ENCODE measurements at places on chromosomes 2 and 18.
A peak's percentile ranks its signal among the peaks of the same experiment; 100 is the strongest.

DNA sequence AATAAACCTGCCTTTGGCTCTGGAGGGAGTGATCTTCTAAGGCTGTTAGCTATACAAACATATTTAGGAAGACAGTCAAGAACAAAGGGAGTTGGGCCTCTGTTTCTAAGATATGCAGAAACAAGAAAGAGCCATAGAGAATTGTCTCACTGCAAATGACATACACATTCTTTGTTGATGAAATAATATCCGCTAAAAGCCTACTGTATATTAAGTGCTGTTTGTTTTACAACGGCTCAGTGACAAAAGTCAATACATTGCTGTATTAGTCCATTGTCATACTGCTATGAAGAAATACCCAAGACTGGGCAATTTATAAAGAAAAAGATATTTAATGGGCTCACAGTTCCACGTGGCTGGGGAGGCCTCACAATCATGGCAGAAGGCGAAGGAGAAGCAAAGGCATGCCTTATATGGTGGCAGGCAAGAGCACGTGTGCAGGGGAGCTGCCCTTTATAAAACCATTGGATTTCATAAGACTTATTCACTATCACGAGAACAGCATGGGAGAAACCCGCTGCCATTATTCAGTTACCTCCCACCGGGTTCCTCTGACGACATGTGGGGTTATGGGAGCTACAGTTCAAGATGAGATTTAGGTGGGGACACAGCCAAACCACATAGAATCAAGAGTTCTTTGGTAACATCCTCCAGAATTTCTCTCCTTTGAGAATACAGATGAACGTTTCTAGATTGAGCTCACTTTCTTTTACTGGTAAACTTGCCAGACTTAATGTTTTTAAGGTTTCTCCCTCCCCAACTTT, 157.8 kb downstream of the PIK3C3 start:
- DNase-seq: no peak

DNA sequence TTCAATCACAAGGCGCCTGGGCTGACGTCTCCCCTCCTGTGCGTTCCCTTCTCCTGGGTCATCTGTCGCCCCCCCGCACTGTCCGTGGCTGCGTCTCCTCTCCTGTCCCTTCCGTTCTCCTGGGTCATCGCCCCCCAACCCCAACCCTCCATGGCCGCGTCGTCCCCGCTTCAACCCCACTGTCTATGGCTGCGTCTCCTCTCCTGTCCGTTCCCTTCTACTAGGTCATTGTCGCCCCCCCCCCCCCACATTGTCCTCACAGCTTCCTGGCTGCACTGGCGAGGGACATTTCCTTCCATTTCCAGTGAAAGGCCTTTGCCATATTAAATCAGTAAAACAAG, 118.9 kb downstream of the TMEM18 start:
- peak; percentile 58 for DNase-seq

DNA sequence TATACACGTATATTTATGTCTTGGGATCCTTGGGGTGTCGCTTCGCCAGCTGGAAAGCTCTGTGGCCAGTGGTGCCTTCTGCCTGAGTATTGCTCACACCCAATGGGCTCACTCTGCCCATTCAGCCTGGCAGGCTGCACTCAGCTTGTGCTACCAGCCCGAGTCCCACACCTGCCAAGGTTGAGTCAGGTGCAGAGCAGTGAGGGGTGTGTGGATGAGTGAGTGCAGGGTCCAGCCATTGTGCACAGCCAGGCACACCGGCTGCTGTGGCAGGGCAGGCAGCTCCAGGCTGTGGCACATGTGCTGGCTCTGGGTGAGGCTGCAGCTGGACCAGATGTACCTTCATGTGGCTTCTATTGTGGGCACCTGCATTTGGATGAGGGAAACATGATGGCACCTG, 496.9 kb upstream of the LINC00305 start:
- no peak for DNase-seq

GRCh38 chr18:13427354-13427753, 208.8 kb downstream of the LDLRAD4 start:
- DNase-seq: no peak

DNA sequence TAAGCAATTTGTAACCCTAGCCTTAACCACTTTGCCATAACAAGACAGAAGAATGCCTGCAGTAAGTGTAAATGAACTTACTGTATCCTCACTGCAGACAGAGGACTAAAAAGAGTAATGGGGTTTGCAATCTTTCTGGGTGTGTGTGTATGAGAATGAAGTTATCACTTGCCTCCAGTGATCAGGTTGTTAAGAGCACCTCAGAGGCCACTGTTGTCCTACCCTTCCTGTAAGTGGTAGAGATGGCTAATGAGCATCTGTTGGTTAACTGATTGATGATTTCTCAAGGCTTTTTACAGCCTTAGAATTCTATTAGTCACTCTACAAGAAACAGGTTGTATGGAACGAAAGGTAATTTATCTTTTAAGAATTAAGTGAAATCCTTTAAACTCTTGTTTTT, 27.6 kb upstream of the GTF2A1L start:
- no peak for DNase-seq

DNA sequence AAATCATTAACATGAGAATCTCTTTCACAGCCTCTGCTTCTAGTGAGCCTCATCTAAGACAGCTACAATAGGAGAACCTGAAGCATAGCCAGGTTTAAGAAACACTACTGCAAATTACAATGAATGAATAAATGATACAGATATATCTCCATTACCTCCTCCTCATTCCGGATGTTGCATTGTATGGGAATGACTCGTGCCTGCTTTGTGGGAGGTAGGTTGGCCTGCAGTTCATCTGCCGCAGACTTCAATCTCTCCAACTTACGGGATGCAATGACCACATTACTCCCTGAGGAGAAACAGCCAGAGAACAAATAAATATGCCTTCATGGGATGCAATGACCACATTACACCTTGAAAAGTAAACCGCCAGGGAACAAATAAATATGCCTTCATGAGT, 15.4 kb downstream of the PECR start:
- DNase-seq: no peak

Data from coronary artery (tissue), 2 donors.